ENCODE measurements at places on chromosomes 2 and 18.

DNA sequence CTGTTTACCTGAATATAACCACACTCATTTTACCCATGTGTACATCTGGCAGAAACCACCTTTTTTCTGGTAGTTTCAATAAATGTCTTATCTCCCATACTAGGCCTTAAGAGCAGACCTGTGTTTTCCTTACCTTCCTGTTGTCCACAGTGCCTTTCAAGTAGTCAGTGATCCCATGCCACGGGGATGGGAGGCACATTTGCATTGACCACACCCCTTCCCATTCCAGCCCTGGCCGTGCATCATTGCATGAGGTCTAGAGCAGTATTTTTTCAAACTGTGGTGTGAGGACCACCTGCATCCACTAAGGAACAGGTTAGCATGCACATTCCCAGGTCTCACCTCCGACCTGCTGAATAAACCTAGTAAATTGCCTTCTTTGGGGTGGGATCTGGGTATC, 165.2 kb upstream of the FOSL2 start:
- DNase-seq = no peak

- DNase-seq = no peak
Measured at GRCh38 chr2:15426606-15427005, 134.5 kb downstream of the NBAS start.

GRCh38 chr2:126893606-126894005, 5.1 kb upstream of the TEX51 start:
- DNase-seq = no peak

- no peak for DNase-seq
Measured at GRCh38 chr2:123101434-123101833, 923.7 kb upstream of the CNTNAP5 start.

DNA sequence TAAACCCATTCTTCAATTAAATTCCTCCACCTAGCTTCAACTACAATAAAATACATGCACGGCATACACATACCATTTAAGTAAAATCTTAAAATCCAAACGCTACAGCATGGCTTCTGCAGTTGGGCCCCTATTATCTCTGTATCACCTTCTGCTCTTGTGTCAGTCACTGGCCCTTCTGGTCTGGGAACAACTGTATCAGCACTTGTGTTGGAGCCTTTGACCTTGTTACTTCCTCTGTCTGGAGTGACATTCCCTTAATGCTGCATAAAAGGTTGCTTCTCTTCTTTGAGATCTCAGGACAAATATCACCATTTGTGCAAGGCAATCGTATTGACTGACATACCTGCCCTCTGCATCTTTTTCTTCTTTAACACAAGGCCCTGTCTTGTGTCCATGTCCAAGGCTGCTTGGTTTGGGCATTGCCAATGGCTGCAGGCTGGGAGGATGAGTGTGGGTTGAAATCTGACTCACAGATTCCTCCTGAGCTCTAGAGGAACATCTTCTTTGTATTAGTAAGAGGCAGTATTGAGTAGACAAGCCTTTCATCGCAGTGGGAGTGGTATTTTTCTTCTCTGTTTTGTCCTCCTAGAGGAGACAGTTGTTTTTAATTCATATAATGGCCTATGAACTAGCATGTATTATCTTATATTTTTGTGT, 267.8 kb upstream of the TRIB2 start:
- no peak for DNase-seq

- DNase-seq = no peak
Measured at GRCh38 chr2:120981443-120981842, 245.8 kb downstream of the GLI2 start.

GRCh38 chr2:39913648-39914461, 134.8 kb upstream of the THUMPD2 start:
- DNase-seq = no peak

DNA sequence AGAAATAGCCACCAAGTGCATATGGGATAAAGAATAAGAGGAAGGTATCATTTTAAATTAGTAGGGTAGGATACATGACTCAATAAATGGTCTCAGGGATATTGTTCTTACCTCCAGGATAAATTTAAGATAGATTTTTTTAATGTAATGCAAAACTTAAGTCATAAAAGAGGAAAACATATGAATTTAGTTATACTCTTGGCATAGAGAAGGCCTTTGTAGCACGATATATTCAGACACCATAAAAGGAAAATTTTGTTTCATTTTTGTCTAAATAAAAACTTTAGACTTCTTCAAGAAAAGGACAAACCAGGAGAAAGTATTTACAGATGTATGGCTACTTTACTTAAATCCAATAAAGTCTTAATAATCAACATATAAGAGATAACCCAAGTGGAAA, 78.5 kb upstream of the CAB39 start:
- no peak for DNase-seq

GRCh38 chr2:24971286-24971535, 544 bp downstream of the DNAJC27 start:
- DNase-seq = peak; percentile 66

GRCh38 chr2:241729868-241730267, 4.6 kb upstream of the D2HGDH start:
- DNase-seq = no peak

GRCh38 chr2:116842164-116842563, 972.3 kb upstream of the DDX18 start:
- no peak for DNase-seq

DNA sequence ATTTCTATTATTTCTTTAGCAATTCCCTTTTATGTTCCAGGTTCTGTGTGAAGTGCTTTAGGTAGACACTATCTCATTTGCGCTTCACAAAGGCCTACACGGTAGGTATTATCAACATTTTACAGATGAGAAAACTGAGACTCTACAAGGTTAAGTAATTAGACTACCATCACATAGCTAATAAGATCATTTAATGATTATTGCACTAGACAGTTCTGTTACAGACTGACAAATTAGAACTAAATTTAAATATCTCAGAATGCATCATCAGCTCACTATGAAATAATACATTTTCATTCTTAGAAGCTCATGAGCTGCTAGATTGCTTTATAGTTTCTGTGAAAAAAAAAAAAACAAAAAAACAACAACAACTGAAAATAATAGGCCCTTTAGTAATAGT, 37.9 kb downstream of the DARS1 start:
- DNase-seq = no peak

GRCh38 chr2:83686863-83687262, 772.2 kb downstream of the SUCLG1 start:
- no peak for DNase-seq

GRCh38 chr2:100924520-100925451, 77.3 kb upstream of the RPL31 start:
- DNase-seq = no peak

DNA sequence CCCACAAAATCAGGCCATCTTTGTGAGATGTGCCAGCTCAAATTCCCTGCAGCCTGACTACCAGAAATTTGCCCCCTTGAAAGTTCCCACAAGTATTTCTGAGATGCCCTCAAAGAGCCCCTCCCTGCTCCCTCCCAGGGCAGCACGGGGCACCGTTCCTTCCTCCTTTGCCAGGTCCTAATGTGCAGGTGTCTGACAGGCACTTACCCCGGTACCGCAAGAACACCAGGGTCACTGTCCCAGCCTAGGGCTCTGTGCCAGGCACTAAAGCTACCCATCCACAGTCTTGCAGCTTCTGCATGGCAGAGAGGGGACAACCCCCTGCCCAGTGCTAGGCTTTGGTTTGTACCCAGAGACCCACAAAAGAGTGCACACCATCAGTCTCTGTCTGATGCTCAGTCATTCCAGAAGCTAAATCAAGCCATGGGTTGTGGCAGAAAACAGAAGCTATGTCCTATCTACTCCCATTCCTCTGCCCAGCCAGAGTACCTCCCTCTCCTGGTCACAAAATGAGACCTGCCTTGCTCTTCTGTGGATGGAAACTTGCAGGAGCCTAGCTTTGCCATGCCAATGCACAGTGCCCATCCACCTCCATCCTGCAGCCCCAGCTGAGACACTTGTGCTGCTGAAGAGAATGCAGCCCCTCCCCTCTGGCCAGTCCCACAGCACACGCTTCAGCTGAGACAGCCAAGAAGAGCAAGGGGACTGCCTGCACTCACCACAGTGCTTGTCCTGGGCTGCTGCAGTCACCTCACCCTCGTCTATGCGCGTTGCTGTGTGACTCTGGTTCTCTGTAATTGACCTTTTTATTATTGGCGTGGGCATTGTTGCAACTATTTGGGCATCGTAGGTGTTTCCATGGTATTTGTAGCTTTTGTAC, 48.7 kb downstream of the INPP5D start:
- DNase-seq = no peak

GRCh38 chr2:227614246-227614645, 394 bp downstream of the SCYGR3 start:
- DNase-seq = no peak

GRCh38 chr2:88074854-88075292, 7.2 kb downstream of the SMYD1 start:
- DNase-seq = no peak

DNA sequence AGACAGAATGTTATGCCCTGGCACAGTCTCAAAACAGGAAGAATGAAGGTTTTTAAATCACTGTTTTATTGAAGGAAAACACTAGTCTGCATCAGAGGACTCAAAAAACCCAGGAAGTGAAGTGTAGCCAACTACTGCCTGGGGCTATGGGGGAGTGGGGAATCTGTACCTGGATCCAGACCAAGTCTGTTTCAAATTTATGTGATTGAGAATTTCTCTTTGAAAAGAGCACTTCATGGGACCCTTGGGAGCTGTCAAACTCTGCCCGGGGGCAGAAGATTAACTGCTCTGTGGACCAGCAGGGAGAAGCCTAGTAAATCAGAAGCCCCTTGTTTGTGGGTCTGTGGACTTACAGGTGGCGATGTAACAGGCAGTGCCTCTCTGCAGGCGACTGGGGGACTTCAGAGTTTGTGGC, 45.3 kb upstream of the TANC1 start:
- DNase-seq = no peak

GRCh38 chr2:217683106-217683870, 319.5 kb downstream of the TNS1 start:
- no peak for DNase-seq

GRCh38 chr2:209519906-209520305, 96.1 kb downstream of the MAP2 start:
- no peak for DNase-seq

DNA sequence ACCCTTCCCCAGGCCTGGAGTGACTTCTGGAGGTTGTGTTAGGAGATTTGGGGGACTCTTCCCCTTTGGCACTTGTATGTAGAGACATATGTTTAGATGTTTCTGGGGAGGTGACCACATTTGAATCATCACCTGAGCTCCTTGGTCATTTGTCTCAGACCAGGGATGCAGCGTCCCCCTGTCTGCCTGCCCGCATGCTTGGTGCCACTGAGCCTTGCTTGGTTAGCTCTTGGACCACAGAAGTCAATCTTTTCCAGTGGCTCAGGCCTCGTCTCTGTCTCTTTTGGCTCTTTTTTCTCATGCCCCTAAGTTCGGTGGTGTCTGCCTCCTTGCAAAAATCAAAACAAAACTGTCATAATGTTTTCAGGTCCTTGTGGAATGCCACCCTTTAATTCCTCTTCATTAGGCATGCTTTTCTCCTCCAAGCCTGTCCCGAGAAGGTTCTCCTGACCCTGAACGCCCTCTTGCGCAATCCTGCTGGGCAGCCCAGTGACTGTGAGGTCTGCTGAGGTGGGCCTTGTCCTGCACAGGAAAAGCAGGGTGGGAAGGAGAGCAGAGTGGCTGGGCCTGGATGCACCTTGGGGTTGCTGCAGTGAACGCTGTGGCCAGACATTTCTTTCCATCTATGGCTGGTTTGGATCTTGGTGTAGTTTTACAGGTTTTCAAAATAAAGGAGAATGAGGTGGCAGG, 24.9 kb downstream of the GLI2 start:
- DNase-seq = no peak

GRCh38 chr2:26615336-26615859, 25.8 kb downstream of the CIB4 start:
- peak; percentile 62 for DNase-seq

DNA sequence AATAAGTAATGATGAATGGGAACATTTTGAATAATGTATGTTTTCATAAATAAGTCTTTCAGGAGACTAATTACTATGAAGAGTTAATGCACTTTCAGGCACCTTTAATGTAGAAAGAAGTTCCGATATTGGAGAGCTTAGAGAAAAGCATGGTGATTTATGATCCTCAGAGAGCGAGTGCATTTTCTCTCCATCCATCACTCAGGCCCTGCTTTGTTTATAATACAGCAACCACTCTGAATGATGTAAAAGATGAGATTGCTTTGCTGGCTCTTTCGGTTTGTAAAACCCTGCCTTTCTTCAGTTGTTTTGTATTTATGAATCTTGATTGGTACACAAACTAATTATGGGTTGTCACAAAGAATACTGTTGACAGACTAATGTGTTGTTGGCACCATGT, 132.0 kb downstream of the NYAP2 start:
- no peak for DNase-seq

DNA sequence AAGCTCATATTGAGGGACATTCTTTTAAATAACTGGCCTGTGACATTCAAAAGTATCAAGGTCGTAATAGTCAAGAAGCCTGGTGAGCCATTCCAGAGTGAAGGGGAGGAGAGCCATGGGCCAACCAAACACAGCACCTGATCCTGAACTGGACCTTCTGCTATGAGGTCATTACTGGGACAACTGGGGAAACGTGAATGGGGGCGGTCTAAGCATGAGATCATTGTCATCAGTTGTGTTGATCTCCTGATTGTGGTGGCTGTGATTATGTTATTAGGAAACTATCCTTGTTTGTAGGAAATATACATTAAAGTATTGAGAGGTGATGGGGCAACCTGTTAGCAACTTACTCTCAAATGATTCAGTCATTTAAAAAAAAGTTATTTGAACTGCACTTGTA, 79.3 kb downstream of the FBXO15 start:
- DNase-seq = no peak

DNA sequence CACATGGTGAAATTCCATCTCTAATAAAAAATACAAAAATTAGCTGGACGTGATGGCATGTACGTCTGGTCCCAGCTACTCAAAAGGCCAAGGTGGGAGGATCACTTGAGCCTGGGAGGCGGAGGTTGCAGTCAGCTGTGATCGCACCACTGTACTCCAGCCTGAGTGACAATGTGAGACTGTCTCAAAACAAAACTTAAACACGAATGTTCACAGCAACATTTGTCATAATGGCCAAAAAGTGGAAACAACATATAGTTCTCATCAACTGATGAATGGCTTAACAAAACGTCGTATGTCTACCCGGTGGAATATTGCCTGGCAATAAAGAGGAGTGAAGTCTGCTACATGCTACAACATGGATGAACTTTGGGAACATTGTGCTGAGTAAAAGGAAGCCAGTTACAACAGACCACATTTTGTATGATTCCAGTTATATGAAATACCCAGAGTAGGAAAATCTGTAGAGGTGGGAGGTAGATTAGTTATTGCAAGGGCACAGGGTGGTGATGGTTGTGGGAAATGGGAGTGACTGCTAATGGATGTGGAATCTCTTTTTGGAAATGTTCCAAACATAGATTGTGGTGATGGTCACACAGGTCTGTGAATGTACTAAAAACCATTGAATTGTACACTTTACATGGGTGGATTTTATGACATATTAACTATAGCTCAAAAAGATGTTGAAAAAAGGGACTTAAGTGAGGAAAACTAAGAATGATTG, 478.2 kb downstream of the PTPRM start:
- DNase-seq = no peak

GRCh38 chr18:62183578-62184195, 3.2 kb downstream of the PIGN start:
- no peak for DNase-seq

Data from amygdala (tissue), 56 donors.